Activated T-helper 17 cell treated with anti-CD3 and anti-CD28 coated beads, Interleukin-2, amount 50 U/mL, for 72 hours (primary cell): ENCODE measurements at places on chromosomes 2 and 18.

DNA sequence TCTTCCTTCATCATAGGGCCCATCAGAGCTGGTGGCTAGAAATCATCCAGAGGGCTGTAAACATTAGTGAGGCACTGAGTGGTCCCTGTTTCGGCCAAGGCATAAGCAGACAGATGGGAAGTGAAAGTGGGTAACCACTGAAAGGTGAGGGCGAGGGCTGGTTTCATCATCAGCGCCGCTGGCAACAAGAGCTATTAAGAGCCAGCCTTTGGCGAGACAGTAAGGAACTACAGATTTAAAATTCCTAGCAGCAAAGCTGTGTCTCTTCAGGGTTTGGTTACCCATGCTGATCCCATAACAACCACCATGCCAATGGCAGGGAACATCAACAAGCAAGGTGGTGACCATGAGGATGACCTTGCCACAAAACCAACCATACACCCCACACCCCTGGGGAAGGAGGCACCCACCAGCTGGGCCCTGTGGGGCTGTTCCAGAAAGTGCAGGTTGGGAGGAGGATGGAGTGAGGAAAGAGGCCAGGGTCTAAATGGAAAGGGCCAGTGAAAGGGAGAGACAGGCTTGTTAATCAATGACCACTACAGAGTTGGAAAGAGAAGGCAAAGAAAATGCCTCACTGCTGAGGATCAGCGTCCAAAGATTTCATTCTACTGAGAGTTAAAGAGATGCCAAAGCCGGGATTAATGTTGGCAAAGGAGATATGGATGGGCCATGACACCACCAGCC is 9.0 kb upstream of the SLC20A1 start:
- peak; percentile 89 for ATAC-seq

GRCh38 chr2:46065152-46065551 is 232.1 kb upstream of the EPAS1 start:
- no peak for ATAC-seq

DNA sequence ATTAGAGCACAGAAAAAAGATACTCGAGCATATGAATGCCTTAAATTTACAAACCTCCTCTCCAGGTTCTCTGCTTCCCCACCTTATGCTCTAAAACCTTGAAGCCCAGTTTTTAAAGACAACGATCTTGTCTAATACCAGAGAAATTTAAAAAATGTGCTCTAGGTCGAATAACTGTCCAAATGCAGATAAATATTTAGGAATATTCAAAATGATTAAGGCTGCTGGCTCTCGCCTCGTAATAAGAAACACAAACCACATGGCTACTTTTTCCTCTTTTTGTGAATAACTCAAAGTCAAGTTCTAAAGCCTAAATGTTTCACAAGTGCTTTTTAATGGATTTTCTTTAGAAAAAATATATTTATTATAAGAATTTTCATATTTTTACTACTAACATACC is 101.3 kb downstream of the SATB2 start:
- no peak for ATAC-seq

GRCh38 chr18:54235871-54236270 is 11.4 kb upstream of the MBD2 start:
- ATAC-seq, result no peak

DNA sequence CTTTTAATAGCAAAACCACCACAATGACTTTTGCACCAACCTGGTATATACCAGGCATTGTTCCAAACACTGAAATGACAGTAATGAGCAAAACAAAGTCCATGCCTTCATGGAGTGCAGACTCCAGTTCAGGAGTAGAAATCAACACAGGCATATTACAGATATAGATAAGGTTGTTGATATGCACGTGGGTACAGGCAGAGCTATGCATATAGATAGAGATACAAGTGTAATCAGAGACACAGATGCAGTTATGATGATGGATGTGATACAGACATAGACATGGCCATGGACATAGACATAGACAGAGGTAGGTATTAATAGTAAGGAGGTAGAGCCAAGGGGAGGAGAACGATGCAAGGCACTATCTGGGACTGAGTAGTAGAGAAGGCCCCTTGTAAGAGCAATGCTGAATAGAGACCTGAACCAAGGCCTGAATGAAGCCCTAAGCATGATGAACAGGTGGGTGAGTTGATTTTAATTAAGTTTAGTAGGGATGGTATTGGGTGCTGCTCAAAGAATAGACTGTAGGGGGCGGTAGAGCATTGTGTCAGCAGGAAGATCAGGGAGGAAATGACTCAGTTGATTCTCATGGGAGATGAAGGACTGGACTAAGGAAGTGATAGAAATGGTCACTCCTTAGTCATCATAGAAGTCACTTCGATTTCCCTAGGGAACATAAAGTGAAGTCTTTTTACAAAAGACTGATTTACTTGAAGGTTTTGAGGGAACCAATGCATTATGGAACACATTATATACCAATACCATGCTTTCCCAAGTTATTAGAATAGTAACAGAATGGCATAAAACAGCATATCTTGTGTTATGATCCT is 39.4 kb downstream of the CMPK2 start:
- peak; percentile 93 for ATAC-seq

GRCh38 chr18:9870431-9871008 is 15.3 kb upstream of the TXNDC2 start:
- ATAC-seq, result no peak

- ATAC-seq, result no peak
Observed at GRCh38 chr18:74331404-74331803, 15.8 kb downstream of the C18orf63 start.

DNA sequence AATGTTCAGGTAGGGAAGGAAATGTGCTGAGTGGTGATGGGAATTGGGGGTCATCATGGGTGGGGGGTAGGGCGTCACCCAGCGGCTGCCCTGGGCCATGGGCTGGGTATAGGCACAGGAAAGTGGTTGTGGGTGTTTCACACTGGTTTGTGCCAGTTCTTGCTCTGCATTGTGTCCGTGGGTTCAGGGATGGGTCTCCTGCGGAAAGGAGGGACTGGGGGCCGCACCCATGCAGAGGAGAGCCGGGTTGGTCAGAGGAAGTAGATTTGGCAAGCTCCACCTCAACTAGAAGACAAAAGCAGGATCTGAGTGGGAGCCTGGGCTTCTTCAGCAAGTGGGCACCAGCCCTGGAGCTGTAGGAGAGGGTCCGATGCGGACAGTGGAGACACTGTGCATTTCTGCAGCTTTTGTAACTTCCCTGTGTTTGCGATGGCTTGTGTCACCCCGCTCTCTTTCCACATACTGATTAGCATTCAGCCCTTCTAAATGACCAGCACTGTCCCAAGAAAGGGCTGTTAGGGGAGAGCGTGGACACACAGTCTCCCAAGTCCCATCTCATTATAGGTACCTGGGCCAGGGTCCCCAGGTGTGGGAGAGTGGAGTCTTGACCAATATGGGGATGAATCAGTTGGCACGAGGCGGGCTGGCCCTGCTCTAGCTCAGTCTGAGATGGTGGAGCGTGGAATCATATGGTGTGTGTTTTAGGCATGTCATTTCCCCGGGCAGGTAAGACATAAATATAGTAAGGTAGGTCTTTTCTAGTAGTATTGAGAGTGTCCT is 67.2 kb downstream of the LRRFIP1 start:
- ATAC-seq, result no peak

GRCh38 chr2:233468047-233468740 is 98.4 kb downstream of the USP40 start:
- no peak for ATAC-seq

DNA sequence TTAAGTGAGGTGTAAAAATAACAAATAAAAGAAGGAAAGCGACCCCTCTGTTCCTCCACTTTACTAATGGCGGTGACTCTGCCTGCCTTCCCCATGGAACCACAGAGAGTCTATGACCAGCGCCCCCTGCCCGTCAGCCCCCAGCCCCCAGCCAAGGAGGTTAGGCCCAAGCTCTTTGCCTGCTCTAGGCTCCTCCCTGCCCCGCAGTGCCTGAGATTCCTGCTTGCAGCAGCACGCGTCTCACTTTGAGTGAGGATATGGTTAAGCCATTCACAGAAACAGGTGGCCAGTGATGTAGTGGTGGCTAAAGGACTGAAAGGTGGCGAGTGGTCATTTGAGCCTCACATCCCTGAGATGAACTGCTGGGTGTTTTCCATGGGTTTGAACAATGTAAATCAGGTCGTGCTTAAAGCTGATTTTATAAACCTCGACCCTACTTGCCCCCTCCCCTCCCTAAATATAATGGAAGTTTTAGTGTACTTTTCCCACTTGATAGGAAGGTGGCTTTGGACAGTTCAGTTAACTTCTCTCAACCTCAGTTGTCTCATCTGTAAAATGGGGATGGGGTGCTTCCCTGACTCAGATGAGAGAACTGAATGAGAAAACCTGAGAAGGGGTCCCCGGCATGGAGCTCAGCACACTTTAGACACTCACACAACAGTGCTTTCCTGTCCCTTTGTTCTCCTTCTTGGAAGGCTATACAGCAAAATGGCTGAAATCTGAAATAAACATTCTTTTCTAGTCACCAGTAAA is 46.5 kb downstream of the IL1RL2 start:
- no peak for ATAC-seq
